ENCODE measurements at places on chromosomes 1 and 21.

- DNase-seq = no peak
These were observed 2.7 kb downstream of the SLAMF7 start for GRCh38 chr1:160741612-160742348.

DNA sequence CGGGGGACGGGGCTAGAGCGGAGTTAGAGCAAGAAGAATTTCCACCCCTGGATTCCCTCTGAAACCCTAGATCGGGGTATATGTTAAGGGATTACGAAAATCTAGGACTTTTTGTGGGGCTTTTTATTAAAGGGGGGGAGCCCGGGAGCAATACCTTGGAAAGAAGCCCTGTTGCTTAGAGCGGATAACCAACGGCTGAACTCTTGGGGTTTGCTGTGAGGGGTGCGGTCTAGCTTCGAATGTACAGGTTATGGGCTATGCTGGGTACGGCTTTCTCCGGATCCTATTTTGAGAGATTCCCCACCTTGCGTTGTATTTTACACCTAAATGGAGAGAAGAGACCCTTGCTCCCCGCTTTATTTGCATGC is 626 bp downstream of the DYRK3 start:
- DNase-seq = no peak

- no peak for DNase-seq
These were observed 64.9 kb downstream of the PRKCZ start for GRCh38 chr1:2115008-2115641.

GRCh38 chr1:226164154-226164553 is 22.4 kb downstream of the ACBD3 start:
- no peak for DNase-seq

- no peak for DNase-seq
These were observed 22.1 kb downstream of the SERBP1 start for GRCh38 chr1:67408148-67408547.

DNA sequence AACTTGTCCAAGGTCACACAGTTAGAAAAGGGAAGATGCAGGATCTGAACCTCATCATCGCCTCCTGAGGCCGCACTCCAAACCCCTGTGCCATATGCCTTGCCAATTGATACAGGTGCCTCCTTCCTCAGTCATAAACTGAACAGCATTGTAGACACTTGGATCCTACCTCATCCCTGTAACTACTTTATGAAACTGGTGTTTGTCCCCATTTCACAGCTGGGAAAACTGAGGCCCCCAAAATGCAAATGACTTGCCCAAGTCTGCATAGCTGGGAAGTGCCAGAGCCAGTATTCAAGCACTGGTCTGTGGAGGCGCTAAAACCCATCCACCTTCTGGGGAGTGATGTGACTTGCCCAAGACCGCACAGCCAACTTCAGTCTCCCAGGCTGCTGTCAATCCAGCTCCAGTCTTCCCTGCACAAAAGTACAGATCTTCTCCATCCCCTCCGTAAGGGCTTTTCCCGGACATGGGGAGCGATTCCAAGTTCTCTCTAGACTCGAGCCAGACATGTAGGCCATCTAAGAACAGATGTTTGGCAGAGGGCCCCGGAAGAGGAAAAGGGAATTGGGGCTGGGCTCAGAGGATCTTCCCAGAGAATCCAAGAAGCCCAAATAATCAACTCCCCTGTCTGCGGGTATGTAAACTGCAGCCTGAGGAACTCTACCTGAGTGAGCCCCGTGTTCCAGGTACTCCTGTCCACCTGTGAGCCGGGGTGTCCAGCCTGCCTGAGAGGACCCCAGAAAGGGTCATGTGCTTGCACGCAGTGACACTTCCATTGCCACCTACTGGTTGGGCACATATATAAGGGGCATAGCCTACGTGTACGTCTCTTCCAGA is 60.5 kb downstream of the SYT2 start:
- DNase-seq = peak; percentile 21

DNA sequence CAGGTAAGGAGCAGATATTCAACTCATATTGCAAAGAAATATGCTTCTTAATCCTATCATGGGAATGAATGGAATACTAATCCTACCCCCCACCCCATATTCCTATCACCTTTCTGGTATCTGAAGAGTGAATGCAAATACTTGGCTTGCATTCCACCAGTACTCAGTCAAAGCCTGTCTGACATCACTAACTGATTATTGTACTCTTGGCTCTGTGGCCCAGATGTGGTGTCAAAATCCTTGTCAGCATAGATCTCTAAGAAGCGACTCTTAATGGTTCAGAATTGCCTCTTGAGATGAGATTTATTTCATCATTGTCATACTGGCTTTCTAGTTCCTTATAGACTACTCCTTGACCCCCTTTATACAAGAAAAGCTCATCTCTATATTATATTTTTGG is 604.6 kb downstream of the ADGRL2 start:
- DNase-seq = no peak

DNA sequence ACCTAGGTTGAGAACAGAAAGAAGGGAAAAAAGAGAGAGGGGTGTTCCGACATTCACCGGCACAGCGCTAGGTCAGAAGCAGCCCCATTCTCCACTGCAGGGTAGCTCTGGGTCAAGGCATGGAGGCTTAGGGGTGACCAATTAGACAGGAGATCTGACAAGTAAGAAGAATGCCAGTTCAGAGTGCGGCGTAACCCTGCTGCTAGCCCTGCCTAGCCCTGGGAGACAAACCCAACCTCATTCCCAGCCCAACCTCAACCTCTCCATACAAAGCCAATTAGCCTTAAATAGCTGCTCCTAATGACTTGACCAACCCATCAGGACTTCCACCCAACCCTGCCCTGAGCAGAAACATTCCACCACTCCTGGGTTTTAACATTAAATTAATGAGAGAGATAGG is 3.4 kb downstream of the PRELP start:
- DNase-seq = no peak

DNA sequence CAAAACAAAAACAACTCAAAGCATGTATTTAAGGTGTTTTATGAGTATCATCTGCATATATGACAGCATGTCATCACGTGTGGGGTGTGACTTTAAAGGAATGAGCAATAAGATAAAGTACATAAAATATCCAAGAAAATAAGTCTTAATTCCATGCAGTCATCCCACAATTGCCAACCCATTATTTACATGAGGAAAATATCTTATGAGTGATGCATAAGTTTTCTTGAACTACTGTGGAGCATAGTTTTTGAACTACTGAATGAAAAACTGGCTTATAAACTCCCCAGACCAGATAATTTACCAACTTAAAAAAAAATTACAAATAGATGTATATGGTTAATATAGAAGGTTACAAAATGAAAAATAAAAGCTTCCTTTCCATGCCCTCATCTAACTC is 29.7 kb upstream of the MTMR11 start:
- no peak for DNase-seq

- no peak for DNase-seq
These were observed 217.8 kb downstream of the NCAM2 start for GRCh38 chr21:21216047-21216446.

GRCh38 chr1:116987256-116987555 is 14.4 kb upstream of the CD101 start:
- no peak for DNase-seq

DNA sequence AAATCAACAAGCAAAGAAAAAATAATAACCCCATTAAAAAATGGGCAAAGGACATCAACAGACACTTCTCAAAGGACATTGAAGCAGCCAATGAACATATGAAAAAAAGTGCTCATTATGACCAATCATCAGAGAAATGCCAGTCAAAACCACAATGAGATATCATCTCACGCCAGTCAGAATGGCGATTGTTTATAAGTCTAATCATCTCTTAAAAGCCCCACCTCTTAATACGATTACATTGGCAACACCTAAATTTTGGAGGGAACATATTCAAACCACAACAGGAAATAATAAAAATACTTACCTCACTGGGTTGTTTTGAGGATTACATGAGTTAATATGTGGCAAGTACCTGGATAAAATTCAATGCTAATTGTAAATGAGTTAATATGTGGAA is 57.1 kb upstream of the PLPPR4 start:
- DNase-seq = no peak

- DNase-seq = no peak
These were observed 110.3 kb downstream of the SEC16B start for GRCh38 chr1:177859572-177859971.

DNA sequence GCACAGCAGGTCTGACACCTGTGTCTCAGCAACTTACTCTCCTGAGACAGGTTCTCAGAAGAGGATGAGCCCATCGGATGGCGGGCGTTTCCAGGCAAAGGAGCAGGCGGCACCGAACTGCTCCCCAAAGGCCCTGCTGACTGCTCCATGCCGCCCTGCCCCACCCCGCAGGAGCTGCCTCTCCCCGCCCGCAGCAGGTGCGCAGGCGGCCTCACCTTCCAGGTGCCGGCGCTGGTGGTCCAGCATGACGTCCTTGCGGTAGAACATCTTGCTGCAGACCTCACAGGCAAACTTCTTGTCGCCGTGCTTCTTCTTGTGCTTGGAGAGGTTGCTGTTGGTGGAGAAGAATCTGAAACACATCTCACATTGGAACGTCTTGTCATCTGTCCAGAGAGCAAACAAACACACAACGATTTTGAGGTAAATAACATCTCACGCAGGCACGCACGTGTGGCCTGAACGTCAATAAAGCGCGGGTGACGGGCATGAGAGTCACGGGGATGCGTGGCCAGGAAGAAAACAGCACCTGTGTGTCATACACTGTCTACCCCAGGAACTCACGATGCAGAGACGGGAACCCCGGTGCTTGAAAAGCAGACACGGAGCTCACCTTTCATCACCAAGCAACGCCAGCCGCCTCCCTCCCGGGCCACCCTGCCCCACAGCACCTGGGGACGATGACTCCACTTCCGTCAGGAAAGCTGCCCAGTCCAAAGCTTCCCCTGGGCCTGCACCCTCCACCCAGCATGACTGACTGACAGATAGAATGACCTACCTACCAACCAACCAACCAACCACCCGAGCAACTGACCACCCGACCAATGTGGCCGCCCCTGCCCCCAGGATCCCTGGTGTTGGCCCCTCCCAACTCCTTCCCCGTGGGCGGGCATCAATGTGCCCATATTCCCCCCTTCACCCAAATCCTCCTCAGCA is 50.9 kb downstream of the PRDM15 start:
- no peak for DNase-seq

GRCh38 chr1:69611316-69611715 is 43.6 kb downstream of the LRRC7 start:
- DNase-seq = no peak

DNA sequence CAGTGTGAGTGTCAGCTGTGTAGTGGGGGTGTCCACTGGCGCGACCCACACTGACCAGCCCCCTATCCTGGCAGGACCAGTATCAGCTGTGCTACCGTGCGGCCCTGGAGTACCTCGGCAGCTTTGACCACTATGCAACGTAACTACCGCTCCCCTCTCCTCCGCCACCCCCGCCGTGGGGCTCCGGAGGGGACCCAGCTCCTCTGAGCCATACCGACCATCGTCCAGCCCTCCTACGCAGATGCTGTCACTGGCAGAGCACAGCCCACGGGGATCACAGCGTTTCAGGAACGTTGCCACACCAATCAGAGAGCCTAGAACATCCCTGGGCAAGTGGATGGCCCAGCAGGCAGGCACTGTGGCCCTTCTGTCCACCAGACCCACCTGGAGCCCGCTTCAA is 28.1 kb upstream of the KDM4A start:
- no peak for DNase-seq

DNA sequence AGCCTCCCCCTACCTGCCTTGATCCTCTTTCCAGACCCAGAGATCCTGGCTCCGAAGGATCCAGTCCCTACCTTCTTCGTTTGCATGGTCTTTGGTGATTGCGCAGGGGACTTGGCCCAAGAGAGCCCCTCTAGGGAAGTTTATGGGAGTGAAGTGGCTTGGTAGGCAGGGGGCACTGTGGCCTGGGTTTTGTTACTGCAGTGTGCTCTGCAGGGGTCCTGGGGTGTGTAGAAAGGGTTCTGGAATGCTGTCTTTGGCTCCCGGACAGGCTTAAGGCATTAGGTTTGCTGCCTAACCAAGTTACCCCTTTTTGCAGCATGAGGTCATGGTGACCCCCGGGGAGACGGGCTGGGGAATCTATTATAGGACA is 3.8 kb downstream of the ATP8B2 start:
- no peak for DNase-seq

- no peak for DNase-seq
These were observed 34.8 kb upstream of the QSOX1 start for GRCh38 chr1:180119837-180120236.

- DNase-seq = no peak
These were observed 95.0 kb downstream of the TEX35 start for GRCh38 chr1:178607718-178608408.

GRCh38 chr1:114088392-114089299 is 65.0 kb downstream of the SYT6 start:
- no peak for DNase-seq

DNA sequence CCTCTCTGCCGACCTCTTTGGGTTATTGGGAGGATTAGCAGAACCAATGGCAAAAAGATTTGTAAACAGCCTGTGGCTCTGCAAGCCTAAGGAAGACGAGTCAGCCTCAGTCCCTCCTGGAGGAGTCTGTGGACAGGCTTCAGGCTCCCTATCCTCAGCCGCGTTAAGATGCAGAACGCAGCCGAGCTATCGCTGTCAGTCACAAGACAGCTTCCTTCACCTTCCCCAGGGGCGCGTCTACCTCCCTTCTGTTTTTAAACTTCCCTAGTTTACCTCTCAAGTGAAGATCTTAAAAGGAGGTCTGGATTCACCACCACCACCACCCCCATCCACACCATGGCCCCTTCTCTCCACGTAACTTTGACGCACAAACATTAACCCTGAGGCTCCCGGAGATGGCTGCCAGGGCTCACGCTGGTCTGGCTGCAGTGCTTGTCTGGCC is 738 bp downstream of the CAMK1G start:
- DNase-seq = no peak

- DNase-seq = no peak
These were observed 736.9 kb upstream of the ADAMTS5 start for GRCh38 chr21:27703791-27704190.

DNA sequence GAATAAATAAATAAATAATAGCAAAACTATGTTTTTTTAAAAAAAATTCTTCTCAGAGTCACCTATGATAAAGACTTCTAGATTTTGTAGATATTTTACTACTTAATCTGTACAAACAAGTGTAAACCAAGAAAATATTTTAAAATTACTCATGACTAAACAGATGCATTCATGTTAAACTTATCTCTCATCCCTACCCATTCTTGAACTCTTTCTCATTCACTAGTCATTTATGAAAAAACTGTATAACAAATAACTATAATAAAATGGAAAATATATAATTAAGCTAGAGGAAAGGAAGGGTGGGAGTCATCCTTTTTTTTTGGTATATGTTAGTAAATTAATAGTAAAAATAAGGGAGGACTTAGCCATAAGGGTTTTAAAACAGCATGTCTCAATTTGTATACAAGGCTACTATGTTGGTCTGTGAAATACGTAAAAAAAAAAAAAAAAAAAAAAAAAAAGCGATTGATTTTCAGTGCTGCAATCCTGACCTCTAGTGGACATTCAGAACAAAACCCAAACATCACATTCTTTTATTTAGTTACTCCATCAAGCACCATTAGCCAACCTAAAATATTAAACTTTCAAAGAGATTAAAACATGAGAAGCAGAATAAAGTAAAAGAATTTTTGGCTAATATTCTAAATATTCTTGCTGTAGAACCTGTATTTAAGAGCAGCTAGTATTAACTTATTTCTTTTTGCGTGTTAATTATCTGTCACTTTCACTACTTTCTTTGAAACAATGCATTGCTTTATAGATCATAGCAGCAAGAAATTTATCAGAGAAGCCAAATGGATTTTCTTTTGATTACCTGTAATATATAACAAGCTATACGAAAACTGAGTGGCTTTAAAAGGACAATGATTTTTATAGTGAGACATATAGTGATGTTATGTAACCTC is 255.8 kb upstream of the CACYBP start:
- DNase-seq = peak; percentile 32

All from DMS 273 treated with DMSO at 0.1 percent for 48 hours (cell line).